ENCODE measurements at places on chromosomes 1 and 21.
A peak's percentile ranks its signal among the peaks of the same experiment; 100 is the strongest.

- H3K36me3 ChIP-seq, result peaks cover 10% of the 10 kb centered on the region
- H3K4me1 ChIP-seq, result peaks cover 10% of the 10 kb centered on the region
- no peak overlapping the region for H3K27ac ChIP-seq
- no peaks in the 10 kb centered on the region for H3K27me3 ChIP-seq
- no peak overlapping the region for H3K4me3 ChIP-seq
- DNase-seq, result no peak
Observed at GRCh38 chr1:203028784-203029553, 2.7 kb downstream of the PPFIA4 start.

- H3K36me3 ChIP-seq, result peaks cover 16% of the 10 kb centered on the region
- peak overlapping the region; percentile 75 for H3K27ac ChIP-seq
- H3K4me1 ChIP-seq, result peaks cover 31% of the 10 kb centered on the region
- H3K27me3 ChIP-seq, result no peaks in the 10 kb centered on the region
- DNase-seq, result no peak
Observed at GRCh38 chr21:34071683-34072082, 1.7 kb upstream of the MRPS6 start.

- H3K27me3 ChIP-seq, result no peaks in the 10 kb centered on the region
- peaks cover 14% of the 10 kb centered on the region for H3K4me1 ChIP-seq
- H3K27ac ChIP-seq, result peak overlapping the region; percentile 38
- H3K36me3 ChIP-seq, result peaks cover 1% of the 10 kb centered on the region
Observed at GRCh38 chr1:844472-845026, 79.2 kb upstream of the SAMD11 start.

- no peaks in the 10 kb centered on the region for H3K27me3 ChIP-seq
Observed at GRCh38 chr1:12294076-12294475, 64.2 kb downstream of the VPS13D start.

DNA sequence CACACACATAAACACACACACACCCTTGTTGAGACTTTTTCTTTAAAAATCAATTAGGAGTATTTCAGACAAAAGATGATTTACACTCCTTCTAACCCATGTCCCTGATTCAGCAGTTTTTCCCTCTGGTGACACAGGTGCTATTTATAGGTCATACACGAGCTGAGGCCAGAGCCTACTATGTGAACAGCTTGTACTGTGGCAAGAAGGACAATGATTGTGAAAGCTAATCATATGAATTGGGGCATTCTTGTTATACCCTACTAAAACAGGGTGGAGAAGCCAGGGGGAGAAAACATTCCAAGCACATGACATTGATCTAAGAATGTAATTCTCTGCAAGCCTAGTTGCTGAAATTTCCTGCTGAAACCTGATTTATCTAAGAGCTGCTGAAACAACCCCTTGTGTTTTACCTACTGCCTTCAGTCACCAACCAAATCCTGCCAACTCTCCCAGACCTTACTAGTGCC lies 60.3 kb downstream of the XCL1 start:
- DNase-seq, result no peak
- peaks cover 4% of the 10 kb centered on the region for H3K36me3 ChIP-seq
- H3K4me3 ChIP-seq, result no peak overlapping the region

- H3K4me1 ChIP-seq, result peaks cover 37% of the 10 kb centered on the region
- H3K4me3 ChIP-seq, result peak overlapping the region; percentile 32
- no peaks in the 10 kb centered on the region for H3K27me3 ChIP-seq
- no peak for DNase-seq
Observed at GRCh38 chr1:235009074-235009473, 119.6 kb downstream of the TOMM20 start.

GRCh38 chr21:31011412-31011811 lies 26.9 kb downstream of the KRTAP19-8 start:
- peak overlapping the region; percentile 62 for H3K4me3 ChIP-seq
- no peaks in the 10 kb centered on the region for H3K36me3 ChIP-seq
- H3K27ac ChIP-seq, result peak overlapping the region; percentile 71
- H3K27me3 ChIP-seq, result no peaks in the 10 kb centered on the region
- peaks cover 42% of the 10 kb centered on the region for H3K4me1 ChIP-seq

All from central memory CD8-positive, alpha-beta T cell (primary cell).